T-helper 17 cell (primary cell): ENCODE measurements at places on chromosomes 7 and 10.
A peak's percentile ranks its signal among the peaks of the same experiment; 100 is the strongest.

DNA sequence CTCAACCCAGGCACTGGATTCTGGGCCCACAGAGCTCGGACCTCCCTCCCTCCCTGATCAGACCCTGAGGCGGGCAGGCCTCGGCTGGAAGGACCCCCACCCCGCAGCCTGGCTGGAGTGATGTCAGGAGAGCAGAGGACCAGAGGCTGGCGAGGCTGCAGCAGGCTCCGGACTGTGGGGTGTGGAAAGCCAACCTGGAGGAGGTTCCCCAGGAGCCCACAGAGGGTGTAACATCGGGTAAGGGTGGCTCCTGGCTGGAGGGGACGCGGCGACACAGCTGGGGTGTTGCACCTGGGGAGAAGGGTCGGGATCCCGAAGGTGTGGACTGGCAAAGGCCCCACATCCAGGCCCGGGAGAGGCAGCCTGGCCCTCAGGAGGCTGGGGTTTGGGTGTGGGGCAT is 8.9 kb upstream of the MICALL2 start:
- H3K4me1 ChIP-seq, result no peaks in the 10 kb centered on the region
- no peak overlapping the region for H3K4me3 ChIP-seq
- H3K36me3 ChIP-seq, result no peaks in the 10 kb centered on the region
- DNase-seq, result no peak
- H3K27me3 ChIP-seq, result no peaks in the 10 kb centered on the region

- H3K4me3 ChIP-seq, result no peak overlapping the region
- no peaks in the 10 kb centered on the region for H3K4me1 ChIP-seq
- DNase-seq, result no peak
- no peak overlapping the region for H3K27ac ChIP-seq
These were observed 340.5 kb downstream of the TNS3 start for GRCh38 chr7:47241112-47242065.

- H3K36me3 ChIP-seq, result peaks cover 6% of the 10 kb centered on the region
- H3K27ac ChIP-seq, result no peak overlapping the region
- peaks cover 7% of the 10 kb centered on the region for H3K4me1 ChIP-seq
- no peak for DNase-seq
- H3K4me3 ChIP-seq, result no peak overlapping the region
These were observed 21.9 kb downstream of the DPY19L1 start for GRCh38 chr7:35015346-35015859.

- H3K4me3 ChIP-seq, result no peak overlapping the region
- H3K27me3 ChIP-seq, result peaks cover 16% of the 10 kb centered on the region
- no peaks in the 10 kb centered on the region for H3K36me3 ChIP-seq
- H3K27ac ChIP-seq, result no peak overlapping the region
- peaks cover 2% of the 10 kb centered on the region for H3K4me1 ChIP-seq
- no peak for DNase-seq
These were observed 95.1 kb downstream of the ITGA8 start for GRCh38 chr10:15624401-15625196.

GRCh38 chr10:17479015-17479615 is 24.7 kb upstream of the ST8SIA6 start:
- no peak overlapping the region for H3K4me3 ChIP-seq
- DNase-seq, result no peak

GRCh38 chr7:142181211-142181610 is 69.7 kb downstream of the MGAM2 start:
- no peaks in the 10 kb centered on the region for H3K36me3 ChIP-seq
- no peak overlapping the region for H3K4me3 ChIP-seq
- H3K4me1 ChIP-seq, result peaks cover 3% of the 10 kb centered on the region
- H3K27ac ChIP-seq, result no peak overlapping the region

DNA sequence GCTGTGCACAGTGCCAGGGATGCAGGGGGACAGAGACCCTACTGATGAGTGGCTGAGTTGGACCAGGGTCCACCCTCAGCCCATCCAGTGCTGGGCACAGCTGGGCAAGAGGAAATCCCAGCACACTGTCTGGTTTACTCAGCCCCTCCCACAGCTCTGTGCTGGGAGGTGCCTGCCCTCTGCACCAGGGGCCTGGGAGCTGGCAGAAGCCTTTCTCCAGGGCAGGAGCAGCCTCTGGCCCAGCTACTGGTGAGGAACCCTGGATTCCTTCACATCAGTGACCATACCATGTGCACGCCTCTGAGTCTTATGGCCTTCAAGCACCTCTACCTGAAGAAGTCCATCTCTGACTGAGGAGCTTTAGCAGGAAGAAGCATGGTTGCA is 25.9 kb upstream of the C10orf71 start:
- H3K4me3 ChIP-seq, result no peak overlapping the region
- no peak overlapping the region for H3K27ac ChIP-seq
- peaks cover 3% of the 10 kb centered on the region for H3K36me3 ChIP-seq
- peaks cover 8% of the 10 kb centered on the region for H3K27me3 ChIP-seq

- H3K27me3 ChIP-seq, result no peaks in the 10 kb centered on the region
- DNase-seq, result no peak
- H3K36me3 ChIP-seq, result peaks cover 3% of the 10 kb centered on the region
- H3K4me3 ChIP-seq, result no peak overlapping the region
These were observed 205.3 kb upstream of the ZNF32 start for GRCh38 chr10:43854007-43854406.

- H3K27ac ChIP-seq, result no peak overlapping the region
- H3K27me3 ChIP-seq, result peaks cover 24% of the 10 kb centered on the region
- H3K4me1 ChIP-seq, result no peaks in the 10 kb centered on the region
- no peaks in the 10 kb centered on the region for H3K36me3 ChIP-seq
- no peak for DNase-seq
These were observed 34.8 kb upstream of the AGR2 start for GRCh38 chr7:16839646-16840045.

- no peak overlapping the region for H3K27ac ChIP-seq
- no peaks in the 10 kb centered on the region for H3K36me3 ChIP-seq
- no peaks in the 10 kb centered on the region for H3K4me1 ChIP-seq
- no peak overlapping the region for H3K4me3 ChIP-seq
- H3K27me3 ChIP-seq, result no peaks in the 10 kb centered on the region
These were observed 525.8 kb downstream of the NRG3 start for GRCh38 chr10:82400841-82401240.

DNA sequence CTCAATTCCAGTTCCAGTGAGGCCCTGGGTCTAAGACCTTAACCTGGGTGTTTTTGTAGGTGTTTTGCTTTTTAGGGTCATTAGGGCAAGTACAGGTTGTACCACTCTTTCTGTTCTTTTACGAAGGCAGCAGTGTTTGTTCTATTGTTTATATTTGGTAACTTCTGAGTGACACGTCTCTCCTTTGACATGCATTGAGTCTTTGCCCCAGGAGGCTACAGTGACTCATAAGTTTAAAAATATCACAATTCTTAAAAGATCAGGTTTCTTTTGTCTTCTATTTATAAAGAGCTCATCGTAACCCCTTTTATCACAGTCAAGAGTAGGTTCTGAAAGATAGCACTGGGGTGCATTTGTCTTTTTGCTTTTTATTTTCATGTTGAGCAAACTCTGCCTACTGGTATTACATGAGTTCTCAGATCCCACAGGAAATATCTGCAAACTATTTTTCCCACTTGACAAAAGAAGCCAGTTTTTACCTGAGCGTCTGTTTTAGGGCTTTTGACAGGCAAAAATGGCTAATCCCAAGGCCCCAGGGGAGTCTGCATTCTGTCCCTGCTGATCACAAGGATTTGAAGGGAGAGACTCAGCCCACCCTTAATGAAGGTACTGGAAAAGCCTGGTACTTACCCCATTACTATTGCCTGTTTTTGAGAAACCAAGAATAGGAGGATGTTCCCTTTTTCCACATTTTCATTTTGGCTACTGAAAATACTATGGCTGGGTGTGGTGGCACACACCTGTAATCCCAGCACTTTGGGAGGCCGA is 7.9 kb downstream of the NUDT13 start:
- H3K4me1 ChIP-seq, result peaks cover 7% of the 10 kb centered on the region
- H3K27me3 ChIP-seq, result no peaks in the 10 kb centered on the region
- H3K36me3 ChIP-seq, result no peaks in the 10 kb centered on the region
- no peak overlapping the region for H3K4me3 ChIP-seq
- no peak for DNase-seq

DNA sequence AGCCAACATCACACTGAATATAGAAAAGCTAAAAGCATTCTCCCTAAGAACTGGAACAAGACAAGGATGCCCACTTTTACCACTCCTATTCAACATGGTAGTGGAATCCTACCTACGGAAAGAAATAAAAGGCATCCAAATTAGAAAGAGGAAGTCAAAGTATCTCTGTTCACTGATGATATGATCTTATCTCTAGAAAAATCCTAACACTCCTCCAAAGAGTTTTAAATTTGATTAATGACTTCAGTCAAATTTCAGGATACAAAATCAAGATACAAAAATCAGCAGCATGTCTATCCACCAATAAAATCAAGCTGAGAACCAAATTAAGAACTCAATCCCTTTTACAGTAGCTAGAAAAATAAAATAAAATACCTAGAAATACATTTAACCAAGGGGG is 35.3 kb upstream of the TNKS2 start:
- peaks cover 6% of the 10 kb centered on the region for H3K4me1 ChIP-seq
- peaks cover 27% of the 10 kb centered on the region for H3K27me3 ChIP-seq
- H3K27ac ChIP-seq, result no peak overlapping the region
- no peak overlapping the region for H3K4me3 ChIP-seq
- DNase-seq, result no peak

- no peak overlapping the region for H3K27ac ChIP-seq
- no peaks in the 10 kb centered on the region for H3K27me3 ChIP-seq
- no peak overlapping the region for H3K4me3 ChIP-seq
- H3K36me3 ChIP-seq, result no peaks in the 10 kb centered on the region
- no peak for DNase-seq
These were observed 315.7 kb upstream of the DGKB start for GRCh38 chr7:15218261-15218660.

- no peak for DNase-seq
- H3K4me3 ChIP-seq, result no peak overlapping the region
- peaks cover 14% of the 10 kb centered on the region for H3K27me3 ChIP-seq
- H3K27ac ChIP-seq, result no peak overlapping the region
These were observed 30.9 kb upstream of the CREB5 start for GRCh38 chr7:28381466-28381865.

- H3K4me1 ChIP-seq, result peaks cover 7% of the 10 kb centered on the region
- H3K27ac ChIP-seq, result peak overlapping the region; percentile 34
- H3K27me3 ChIP-seq, result no peaks in the 10 kb centered on the region
- no peak overlapping the region for H3K4me3 ChIP-seq
- peaks cover 7% of the 10 kb centered on the region for H3K36me3 ChIP-seq
These were observed 31.0 kb downstream of the TACR2 start for GRCh38 chr10:69385454-69386350.

DNA sequence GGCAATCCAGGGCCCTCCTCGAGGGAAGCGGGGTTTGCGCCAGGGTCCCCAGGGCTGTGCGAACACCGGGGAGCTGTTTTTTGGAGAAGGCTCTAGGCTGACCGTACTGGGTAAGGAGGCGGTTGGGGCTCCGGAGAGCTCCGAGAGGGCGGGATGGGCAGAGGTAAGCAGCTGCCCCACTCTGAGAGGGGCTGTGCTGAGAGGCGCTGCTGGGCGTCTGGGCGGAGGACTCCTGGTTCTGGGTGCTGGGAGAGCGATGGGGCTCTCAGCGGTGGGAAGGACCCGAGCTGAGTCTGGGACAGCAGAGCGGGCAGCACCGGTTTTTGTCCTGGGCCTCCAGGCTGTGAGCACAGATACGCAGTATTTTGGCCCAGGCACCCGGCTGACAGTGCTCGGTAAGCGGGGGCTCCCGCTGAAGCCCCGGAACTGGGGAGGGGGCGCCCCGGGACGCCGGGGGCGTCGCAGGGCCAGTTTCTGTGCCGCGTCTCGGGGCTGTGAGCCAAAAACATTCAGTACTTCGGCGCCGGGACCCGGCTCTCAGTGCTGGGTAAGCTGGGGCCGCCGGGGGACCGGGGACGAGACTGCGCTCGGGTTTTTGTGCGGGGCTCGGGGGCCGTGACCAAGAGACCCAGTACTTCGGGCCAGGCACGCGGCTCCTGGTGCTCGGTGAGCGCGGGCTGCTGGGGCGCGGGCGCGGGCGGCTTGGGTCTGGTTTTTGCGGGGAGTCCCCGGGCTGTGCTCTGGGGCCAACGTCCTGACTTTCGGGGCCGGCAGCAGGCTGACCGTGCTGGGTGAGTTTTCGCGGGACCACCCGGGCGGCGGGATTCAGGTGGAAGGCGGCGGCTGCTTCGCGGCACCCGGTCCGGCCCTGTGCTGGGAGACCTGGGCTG is 26.0 kb downstream of the PRSS2 start:
- H3K4me1 ChIP-seq, result peaks cover 66% of the 10 kb centered on the region
- DNase-seq, result no peak
- peaks cover 24% of the 10 kb centered on the region for H3K36me3 ChIP-seq

GRCh38 chr7:70707823-70708243 is 424.1 kb upstream of the GALNT17 start:
- no peaks in the 10 kb centered on the region for H3K36me3 ChIP-seq
- H3K27me3 ChIP-seq, result no peaks in the 10 kb centered on the region
- H3K27ac ChIP-seq, result no peak overlapping the region
- DNase-seq, result no peak
- H3K4me3 ChIP-seq, result no peak overlapping the region

DNA sequence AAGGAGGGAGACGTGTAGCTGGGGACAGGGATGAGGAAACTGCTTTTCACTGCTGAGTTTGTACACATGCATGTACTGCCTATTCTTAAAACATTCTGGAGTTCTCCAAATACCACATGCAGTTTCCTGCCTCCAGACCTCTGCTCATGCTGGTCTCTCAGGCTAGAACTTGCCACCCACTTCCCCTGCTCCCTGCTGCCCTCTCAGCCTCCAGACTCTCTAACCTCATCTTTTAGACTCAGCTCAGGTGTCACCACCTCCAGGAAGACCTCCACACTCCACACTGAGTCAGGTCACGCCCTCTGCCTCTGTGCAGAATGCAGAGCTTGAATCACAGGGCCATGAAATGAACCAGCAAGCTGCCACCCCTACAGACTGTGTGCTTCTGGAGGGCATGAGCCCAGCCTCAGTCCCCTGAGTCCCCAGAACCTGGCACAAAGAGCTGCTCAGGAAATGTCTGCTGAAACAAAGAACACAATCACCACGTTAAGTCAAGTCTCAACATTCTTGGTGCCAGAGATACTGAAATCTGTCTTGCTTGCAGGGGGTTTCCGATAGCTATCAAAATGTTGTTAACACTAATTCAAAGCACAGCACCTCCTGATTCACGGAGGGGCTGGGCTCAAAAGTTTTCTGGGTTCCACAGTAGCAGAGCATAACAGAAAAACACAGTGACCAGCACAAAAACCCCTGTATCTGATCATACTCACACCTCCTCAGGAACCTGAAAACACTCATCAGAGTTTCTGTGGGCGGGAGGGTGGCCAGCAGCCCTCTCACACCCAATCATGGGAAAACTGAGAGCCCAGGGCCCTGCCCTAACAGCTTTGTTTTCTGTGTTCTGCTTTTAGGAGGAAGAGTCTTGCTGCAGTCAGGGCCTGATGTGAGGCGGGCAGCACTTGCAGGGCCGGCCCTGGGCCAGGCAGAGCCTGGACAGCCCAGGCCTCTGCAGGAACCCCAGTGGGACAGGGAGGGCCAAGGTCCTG is 21.1 kb downstream of the FAM53B start:
- peak overlapping the region; percentile 89 for H3K4me3 ChIP-seq
- peak overlapping the region; percentile 99 for H3K27ac ChIP-seq
- H3K27me3 ChIP-seq, result no peaks in the 10 kb centered on the region
- DNase-seq, result no peak

GRCh38 chr7:92647011-92647625 is 56.9 kb upstream of the FAM133B start:
- peak overlapping the region; percentile 7 for H3K4me3 ChIP-seq
- peak overlapping the region; percentile 99 for H3K27ac ChIP-seq
- H3K4me1 ChIP-seq, result peaks cover 44% of the 10 kb centered on the region
- DNase-seq, result no peak
- H3K27me3 ChIP-seq, result no peaks in the 10 kb centered on the region

GRCh38 chr10:79193694-79194382 is 125.1 kb downstream of the ZMIZ1 start:
- peak overlapping the region; percentile 72 for H3K27ac ChIP-seq
- H3K27me3 ChIP-seq, result no peaks in the 10 kb centered on the region
- H3K36me3 ChIP-seq, result no peaks in the 10 kb centered on the region
- no peak for DNase-seq

- H3K27ac ChIP-seq, result peak overlapping the region; percentile 99
- peak overlapping the region; percentile 96 for H3K4me3 ChIP-seq
- peaks cover 46% of the 10 kb centered on the region for H3K4me1 ChIP-seq
These were observed 1.2 kb downstream of the CCM2 start for GRCh38 chr7:45001138-45001694.
